ENCODE measurements at places on chromosomes 6 and 20. TPM values are rescaled to one million over a fixed set of nuclear protein-coding genes. Genes with fewer than 3 reads are reported as not detected.

Gene BHLHE23
- total RNA-seq = 0.42 TPM

Gene PDYN
- 0.33 TPM for total RNA-seq

Gene AVP
- 0.33 TPM for total RNA-seq

Gene KHDC1
- 2.3 TPM for total RNA-seq

Gene LPIN3
- 1.6 TPM for total RNA-seq

Gene CTAGE9
- not detected for total RNA-seq

Gene FOXC1
- total RNA-seq = 3.7 TPM

Gene HBS1L
- 133 TPM for total RNA-seq

Gene FOXS1
- total RNA-seq = 4.7 TPM

Gene ADTRP
- total RNA-seq = 7.0 TPM
